Cardiac septum (tissue), 1 donor: ENCODE measurements at places on chromosomes 2 and 18. TPM values are rescaled to one million over a fixed set of nuclear protein-coding genes. Genes with fewer than 3 reads are reported as not detected.

DNA sequence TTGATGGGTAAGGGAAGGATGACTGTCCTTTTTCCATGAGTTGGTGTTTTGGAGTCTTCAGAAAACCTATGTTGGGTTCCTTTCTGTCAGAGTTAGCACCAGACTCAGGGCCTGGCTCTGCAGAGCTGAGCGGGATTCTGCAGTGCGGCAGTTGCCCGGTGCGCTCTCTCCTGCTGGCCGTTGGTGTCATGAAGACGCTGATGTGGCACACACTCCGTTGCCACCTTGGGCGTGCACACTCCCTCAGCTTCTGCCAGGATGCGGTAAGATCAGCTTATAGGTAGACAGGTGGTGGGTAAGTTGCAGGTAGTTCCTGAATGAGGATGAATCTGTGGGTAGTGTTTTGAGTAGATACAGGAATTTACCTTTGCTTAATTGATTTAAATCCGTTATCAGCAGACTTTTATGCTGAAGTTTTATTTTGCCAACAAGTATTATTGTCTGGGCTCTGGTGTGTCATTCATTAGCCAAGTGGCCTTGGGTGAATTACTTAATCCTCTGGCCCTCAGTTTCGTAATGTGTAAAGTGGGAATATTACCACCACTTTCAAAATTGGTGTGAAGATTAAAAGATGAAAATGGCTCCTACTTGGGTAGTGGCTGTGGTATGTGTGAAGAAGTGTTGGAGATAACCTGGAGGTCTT, 26.8 kb downstream of the DGKD start:
- DNase-seq, result no peak

GRCh38 chr2:215881582-215881981, 131.8 kb downstream of the MREG start:
- DNase-seq, result no peak

DNA sequence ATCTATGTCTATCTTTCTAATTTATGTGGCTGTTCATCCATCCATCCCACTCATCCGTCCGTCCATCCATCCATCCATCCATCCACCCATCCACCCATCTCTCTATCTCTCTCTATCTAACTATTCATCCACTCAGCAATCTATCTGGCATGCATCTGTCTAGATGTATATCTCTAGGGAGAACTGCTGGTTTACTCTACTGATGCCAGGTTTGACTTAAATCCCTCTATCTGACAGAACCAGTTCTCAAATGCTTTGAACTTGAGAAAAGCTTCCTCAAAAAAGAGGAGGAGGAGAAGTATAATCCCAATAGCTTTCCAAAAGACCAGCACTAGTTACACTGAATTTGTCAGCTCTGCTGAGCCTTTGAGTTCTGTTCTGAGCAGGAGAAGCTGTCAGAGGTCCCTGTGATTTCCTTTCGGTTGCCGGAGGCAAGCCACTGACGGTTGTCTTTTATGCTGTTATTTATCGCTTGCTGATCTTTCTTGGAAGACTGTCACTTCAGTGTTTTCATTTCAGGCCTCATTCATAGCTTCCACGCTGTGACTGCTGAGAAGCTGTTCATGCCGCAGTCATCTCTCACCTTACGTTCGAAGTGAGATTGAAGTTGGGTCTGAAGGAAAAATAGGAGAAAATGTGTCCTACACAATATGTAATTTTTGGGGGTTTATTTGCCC, 129.4 kb upstream of the UXS1 start:
- no peak for DNase-seq

DNA sequence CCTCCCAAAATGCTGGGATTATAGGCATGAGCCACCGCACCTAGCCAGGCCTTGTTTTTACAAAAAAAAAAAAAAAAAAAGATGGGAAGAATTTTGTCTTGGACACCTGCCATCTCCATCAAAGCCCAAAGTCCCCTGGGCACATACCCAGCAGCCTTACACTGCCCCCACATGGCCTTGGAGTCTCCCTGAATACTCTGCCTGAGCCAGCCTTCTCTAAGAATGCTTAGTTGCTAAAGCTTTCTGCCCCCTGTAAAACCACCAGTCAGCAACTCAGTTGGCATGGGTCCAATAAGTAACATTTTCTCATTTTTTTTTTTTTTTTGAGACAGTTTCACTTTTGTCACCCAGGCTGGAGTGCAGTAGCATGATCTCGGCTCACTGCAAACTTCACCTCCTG, 40.6 kb downstream of the SPC25 start:
- DNase-seq, result no peak

Gene NFU1
- 90.3 TPM for total RNA-seq

Gene HMSD
- 1.1 TPM for total RNA-seq
